ENCODE measurements at places on chromosomes 6 and 20.
A peak's percentile ranks its signal among the peaks of the same experiment; 100 is the strongest.

- DNase-seq = no peak
These were observed 24.3 kb upstream of the IL17A start for GRCh38 chr6:52161689-52162438.

DNA sequence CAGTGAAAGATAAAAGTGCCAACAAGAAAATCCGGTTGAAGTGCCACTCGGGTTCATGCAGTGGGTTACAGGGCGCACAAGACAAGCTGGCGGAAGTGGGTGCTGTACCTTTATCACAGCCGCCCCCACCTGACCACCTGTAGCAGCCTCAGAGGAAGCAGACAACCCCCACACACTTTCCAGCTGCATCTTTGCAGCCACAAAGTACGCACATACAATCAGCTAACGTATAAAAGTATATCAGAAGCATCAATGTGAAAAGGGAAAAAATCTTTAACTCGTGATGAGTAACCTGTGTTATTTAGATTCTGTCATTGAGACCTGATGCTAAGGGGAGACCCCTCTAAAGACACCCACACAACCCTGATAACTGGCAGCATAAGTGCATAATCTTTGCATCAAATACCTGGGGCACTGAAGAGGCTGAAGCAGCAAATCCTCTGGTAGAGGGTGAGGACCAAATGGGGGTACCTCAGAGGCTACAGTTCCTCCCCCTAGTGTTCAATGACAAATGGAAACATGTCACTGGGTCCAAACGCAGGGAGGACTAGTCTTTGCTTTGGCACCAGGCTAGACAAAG lies 22.1 kb downstream of the BACH2 start:
- DNase-seq = no peak

DNA sequence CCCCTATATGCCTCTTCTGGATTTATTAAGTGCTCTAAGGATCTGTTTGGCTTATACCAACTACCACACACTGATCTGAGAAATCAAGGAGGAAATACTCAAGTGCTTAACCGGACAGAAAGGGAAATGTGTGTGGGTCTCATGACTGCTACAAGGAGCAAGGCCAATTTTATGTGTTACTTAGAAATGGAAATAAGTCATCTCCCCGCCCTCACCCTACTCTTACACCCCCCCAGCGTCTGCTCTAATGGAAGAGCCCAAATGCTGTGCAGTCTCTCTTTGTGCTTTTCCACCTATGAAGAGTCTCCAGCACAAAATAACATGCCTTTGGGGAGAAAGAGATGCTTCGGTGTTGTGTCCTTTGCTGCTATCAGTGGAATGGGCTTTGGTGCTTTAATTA lies 428.8 kb upstream of the ARID1B start:
- peak; percentile 40 for DNase-seq

GRCh38 chr6:38182426-38182825 lies 362.9 kb downstream of the ZFAND3 start:
- no peak for DNase-seq

- no peak for DNase-seq
These were observed 9.7 kb upstream of the FBXL4 start for GRCh38 chr6:98957450-98957849.

DNA sequence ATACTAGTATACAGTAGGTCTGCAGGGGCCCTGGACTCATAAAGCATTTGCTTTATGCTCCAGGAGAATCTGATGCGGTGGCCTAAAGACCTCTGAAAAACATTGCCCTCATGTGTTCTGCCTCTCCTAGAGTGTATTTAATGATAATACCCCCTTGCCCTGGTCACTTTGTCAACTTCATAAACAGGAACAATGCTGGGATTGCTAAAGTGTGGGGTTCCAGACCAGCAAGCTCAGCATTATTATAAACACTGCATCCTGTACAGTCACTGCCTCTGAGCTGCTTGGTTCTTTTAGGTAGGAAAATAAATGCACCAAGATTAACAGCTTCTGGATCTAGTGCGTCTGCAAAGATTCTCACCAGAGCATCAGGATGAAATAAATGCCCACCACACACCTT lies 12.2 kb downstream of the TREM1 start:
- peak; percentile 78 for DNase-seq

DNA sequence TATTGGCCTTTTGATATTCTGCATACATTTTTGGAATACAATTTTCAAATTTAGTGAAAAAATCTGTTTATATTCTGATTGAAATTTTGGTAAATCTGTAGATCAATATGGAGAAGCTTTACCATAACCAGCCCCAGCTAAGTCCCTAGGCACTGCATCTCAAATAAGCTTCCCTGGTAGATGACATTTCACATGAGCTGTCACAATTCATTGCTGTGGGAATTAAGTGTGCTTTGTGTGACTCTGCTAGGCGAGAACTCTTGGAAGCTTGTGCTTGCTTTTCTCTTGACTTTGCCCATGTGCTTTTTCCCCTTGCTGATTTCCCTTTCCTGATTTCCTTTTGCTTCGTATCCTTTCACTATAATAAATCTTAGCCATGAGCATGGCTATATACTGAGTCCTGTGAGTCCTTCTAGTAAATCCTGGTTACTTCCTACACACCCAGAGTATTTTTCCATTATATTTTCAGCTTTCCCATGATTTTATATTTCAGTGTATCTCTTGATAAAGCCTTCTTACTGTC lies 166.5 kb upstream of the MMS22L start:
- no peak for DNase-seq

DNA sequence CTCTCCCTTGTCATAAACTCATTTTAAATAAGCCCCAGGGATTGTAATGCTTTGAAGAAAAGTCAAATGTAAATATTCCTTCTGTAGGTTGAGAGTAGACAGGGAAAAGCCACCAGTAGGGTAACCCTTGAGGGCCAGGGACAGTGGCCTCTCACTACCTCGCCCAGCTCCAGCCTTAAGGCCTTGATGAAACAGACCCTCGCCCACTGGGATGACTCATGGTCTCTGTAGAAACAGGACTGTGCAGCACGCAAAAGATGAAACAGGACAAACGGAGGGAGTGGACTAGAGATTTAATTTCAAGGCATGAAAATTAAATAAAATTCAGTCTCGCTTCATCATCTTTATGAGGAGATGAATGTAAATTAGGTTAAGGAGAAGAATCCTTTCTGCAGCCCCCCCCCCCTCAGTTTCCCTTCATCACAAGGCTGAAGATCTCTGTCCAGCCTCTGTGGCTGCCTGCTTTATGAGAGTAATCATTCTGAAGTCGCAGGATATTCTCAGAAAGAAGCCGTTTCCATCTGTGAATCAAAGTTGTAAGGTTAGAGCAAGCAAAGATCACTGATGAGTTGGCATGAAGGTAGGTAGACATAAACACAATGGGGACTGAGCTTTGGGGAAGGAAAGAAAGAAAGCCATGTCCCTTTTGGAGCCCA lies 60.4 kb downstream of the TMEM200A start:
- no peak for DNase-seq

- DNase-seq = no peak
These were observed 104.0 kb downstream of the TFAP2A start for GRCh38 chr6:10310826-10311225.
